ENCODE measurements at places on chromosomes 3 and 15.

GRCh38 chr3:56144805-56145204 lies 323.5 kb downstream of the ERC2 start:
- no peak for DNase-seq

GRCh38 chr3:71421820-71422566 lies 161.5 kb downstream of the FOXP1 start:
- no peak for DNase-seq

DNA sequence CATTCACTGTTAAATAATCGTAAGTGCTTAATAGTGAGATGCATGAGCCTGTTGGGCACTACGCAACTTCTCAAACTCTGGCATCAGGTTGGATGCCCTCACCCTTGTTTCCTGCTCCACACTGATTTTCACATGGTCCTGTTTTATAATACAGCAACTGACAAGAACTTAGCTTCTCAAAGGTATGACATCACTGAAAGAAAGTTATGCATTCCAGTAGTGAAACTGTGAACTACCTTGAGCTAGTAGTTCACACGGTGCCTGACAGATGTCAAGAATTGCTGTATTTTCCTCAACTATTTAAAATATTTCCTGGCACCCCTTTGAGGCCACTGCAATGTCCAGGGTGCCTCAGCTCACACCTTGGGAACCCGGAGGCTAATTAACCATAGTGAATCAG lies 327.5 kb downstream of the RORA start:
- no peak for DNase-seq

- no peak for DNase-seq
These were observed 138.7 kb upstream of the LRTM1 start for GRCh38 chr3:55066551-55067047.

- DNase-seq, result no peak
These were observed 4.3 kb downstream of the FGF7 start for GRCh38 chr15:49427372-49427771.

- peak; percentile 39 for DNase-seq
These were observed 556 bp downstream of the CRYBG3 start for GRCh38 chr3:97822359-97822775.

Data from RPMI8226 (cell line).